ENCODE measurements at places on chromosomes 1 and 21. TPM values are rescaled to one million over a fixed set of nuclear protein-coding genes. Genes with fewer than 3 reads are reported as not detected.

CYP4A11 gene
- not detected for polyA plus RNA-seq

E2F2 gene
- 4.3 TPM for polyA plus RNA-seq

PGBD5 gene
- polyA plus RNA-seq, result 25.3 TPM

TTC39A gene
- polyA plus RNA-seq, result 5.3 TPM

CD48 gene
- polyA plus RNA-seq, result 4.0 TPM

OR2T12 gene
- not detected for polyA plus RNA-seq

CRYBG2 gene
- not detected for polyA plus RNA-seq

KCND3 gene
- polyA plus RNA-seq, result 1.5 TPM

OR2L5 gene
- polyA plus RNA-seq, result not detected

ACTN2 gene
- 1,865 TPM for polyA plus RNA-seq

LUZP1 gene
- polyA plus RNA-seq, result 16.4 TPM

ADAMTS1 gene
- polyA plus RNA-seq, result 25.6 TPM

CCDC181 gene
- 1.2 TPM for polyA plus RNA-seq

GSTM1 gene
- polyA plus RNA-seq, result 1.1 TPM

CLDN17 gene
- polyA plus RNA-seq, result not detected

DNA sequence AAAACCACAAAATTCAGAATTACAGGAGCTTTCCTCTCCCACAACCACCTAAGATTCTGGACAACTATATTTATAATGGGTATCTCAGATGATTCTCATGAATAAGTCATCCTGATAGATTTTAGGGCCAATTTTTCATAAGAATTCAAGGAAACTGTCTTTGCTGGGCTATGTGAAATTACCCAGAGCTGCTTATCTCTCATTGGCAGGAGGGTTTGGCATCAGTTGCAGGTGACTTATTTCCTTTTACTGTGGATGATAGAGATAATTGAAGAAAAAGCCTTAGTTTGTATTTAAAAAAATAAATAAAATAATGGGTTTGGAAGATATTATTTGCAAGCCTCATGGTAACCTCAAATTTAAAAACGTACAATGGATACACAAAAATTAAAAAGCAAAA is 38.2 kb upstream of the WDR26 start:
- no peak for DNase-seq

DNA sequence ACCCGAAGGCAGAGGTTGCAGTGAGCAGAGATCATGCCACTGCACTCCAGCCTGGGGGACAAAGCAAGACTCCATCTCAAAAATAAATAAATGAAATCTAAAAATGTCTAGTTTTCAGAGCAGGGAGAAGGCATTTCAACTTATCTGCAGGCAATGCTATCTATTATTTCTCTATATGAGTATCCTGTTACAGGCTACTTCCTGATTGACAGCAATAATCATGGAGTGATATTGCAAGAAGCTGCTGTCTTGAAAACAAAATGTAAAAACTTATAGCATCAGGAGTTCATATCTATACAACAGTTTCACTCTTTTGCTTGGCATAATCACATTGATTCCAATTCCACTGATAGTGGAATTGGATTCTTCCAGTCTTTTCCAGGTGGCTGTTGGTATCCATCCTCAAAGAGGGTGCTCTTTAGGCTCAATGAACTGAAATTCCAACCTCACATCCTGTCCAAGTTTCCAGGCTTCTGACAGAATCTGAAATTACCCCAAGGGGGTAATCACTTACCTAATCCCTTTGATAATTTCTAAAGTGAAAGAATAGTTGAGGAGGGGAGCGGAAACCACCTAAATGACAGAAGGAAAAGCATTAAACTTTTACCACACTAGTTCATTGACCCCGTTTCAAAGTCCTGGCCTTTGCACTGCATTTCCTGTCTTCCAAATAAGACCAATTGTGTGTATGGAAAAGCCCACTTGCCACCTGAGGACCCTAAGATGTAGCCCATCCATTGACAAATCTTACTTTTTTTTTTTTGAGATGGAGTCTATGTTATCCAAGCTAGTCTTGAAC is 107.6 kb downstream of the GLUL start:
- DNase-seq, result no peak

GRCh38 chr21:29320031-29320430 is 21.3 kb downstream of the BACH1 start:
- DNase-seq, result no peak

GRCh38 chr1:2046174-2046917 is 3.9 kb upstream of the PRKCZ start:
- peak; percentile 37 for DNase-seq

DNA sequence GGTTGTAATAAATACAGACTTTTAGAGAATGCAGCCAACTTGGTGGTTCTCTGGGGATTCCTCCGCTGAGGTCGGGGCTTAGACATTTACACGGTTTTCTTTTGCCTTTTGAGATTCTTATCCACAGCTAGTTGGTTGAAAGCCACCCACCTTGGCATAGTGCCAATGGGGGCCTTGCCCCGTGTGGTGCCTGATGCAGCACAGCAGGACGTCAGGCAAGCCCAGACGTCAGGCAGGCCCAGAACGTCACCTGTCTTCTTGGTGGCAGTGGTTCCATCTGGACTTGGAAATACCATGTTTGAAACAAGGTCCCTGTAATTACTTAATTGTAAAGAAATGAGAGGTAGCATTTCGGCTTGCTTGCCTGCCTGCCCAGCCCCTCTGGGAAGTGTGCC is 78.5 kb downstream of the GALNT2 start:
- peak; percentile 39 for DNase-seq

DNA sequence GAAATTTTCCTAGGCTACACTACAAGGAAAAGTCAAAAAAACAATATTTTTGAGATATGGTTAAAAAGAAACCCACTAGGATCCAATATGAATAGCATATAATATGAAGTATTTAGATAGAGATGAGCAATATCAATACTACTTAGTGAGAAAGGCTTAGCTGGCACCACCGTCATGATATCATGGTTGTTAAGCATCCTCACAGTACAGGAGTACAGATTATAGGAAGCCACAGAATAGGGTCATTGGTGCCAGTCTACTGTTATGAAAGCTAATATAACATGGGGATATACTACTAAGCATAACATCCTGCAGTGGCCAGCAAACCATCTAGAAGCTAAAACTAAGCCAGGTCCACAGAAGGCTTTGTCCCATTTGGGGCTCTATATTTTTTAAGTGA is 28.4 kb upstream of the NRIP1 start:
- DNase-seq, result no peak

- DNase-seq, result no peak
These were observed 35.2 kb downstream of the SCYL3 start for GRCh38 chr1:169858467-169858866.

DNA sequence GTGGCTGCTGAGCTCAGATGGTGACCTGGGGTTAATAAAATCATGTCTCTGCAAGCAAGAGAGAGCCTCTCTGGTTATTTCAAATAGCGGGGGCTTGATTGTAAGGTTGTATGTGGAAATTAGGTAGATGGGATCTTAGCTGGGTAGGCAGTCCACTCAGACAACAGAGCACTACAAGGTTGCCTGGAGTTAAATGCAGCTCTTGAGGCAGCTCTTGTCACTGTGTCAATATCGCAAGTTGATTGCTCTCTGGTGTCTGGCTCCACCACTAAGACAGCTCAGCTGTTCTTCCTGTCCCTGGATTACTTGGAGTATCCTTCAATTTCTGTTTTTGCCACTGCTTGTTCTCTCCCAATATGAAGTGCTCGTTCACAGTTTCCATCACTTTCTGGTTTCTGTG is 93.8 kb downstream of the C21orf91 start:
- no peak for DNase-seq

- no peak for DNase-seq
These were observed 122.7 kb downstream of the VAV3 start for GRCh38 chr1:107842241-107842640.

DNA sequence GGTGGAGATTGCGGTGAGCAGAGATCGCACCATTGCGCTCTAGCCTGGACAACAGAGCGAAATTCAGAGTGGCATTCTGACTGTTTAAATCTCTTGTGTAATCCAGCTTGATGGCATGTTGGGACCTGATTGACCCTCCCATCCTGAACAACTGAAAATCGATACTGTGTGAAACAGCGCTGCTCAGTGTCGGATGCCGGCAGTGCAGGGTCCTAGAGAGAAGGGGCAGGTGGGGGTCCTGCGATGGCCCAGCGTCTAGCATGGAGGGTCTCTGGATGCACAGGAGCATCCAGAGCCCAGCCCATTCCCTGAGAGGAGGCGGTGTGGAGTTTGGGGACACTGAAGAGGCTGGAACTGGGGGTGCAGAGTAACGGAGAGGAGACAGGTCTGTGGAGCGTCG is 15.8 kb downstream of the AGT start:
- DNase-seq, result no peak

DNA sequence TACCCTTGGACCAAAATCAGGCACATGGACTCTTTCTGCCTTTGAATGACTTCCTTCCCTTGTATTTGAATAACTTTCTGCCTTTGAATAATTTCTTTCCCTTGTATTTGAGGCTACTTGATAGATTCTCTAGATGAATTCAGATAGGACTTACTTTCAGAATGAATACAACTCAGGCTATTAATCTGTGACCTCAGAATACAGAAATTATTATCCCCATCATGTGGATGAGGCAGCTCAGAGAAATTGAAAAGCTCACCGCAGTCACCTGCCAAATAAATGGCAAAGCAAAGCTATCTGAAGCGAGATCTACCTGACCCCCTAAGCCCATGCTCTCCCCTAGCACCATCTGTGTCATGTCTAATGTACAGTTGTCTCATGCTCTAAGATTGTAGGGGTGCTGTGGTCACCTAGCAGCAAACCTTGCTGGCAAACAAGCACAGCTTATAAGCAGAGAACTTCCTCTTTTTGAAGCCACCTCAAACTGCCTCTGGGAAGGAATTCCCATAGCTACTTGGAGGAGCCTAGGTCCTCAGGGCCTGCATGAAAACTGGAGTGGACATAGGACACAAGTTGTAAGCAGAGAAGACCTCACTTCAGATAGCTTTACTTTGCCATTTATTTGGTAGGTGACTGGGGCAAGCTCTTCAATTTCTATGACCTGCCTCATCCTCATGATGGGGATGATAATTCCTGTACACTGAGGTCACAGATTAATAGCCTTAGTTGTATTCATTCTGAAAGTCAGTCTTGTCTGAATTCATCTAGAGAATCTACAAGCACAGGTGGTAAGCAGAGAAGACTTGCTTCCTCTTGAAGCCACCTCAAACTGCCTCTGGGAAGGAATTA is 66.1 kb downstream of the FASLG start:
- no peak for DNase-seq

DNA sequence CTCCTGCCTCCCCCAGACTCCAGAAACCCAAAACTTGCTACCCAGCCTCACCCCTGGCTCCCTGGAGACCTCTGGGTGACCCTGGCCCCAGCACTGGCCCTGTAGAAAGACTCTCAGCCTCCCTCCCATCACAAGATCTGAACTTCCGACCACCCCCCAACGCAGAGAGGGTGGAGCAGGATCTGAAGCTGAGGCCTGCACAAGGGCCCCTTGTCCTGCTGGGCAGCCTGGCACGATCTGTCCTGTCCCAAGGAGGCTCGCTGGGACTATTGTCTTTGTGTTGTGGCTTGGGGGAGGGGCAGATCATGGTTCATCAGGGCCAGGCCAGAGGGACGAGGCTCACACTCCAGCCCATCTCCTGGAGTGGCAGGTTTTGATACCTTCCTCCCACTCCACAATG is 20.0 kb downstream of the PHLDA3 start:
- DNase-seq, result no peak

GRCh38 chr1:201886103-201886885 is 2.4 kb upstream of the SHISA4 start:
- no peak for DNase-seq

DNA sequence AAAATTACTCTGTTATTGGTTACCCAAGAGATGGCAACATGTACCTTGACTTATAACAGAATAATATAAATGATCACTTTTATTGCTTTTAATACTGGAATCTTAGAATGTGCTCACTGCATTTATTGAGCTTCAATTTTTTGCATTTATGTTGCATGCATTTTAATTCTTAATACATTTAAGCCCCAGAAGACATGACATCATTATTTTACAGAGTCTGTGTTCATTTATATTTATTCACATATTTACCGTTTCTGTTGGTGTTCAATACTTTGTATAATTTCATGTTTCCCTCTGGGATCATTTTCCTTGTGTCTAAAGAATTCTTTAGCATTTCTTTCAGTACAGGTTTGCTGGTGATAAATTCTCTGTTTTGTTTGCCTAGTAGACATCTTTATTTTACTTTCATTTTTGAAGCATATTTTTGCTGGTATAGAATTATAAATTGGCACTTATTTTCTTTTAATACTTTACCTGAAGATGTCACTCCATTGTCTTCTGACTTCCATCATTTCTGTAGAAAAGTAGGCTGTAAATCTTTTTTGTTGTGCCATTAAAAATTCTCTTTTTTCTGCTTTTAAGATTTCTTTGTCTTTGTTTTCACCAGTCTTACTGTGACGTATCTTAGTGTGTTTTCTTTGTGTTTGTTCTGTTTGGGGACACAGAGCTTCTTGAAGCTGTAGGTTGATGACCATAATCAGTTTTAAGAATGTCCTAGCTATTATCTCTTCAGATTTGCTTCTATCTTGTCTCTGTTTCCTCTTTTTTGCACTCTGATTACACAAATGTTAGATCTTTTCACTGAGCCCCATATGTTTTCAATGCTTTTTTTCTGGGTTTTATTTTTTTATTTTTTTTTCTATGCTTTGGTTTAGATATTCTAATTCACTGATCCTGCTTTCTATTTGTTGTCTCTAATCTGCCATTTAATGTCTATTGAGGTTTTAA is 26.9 kb downstream of the DISP3 start:
- no peak for DNase-seq

- no peak for DNase-seq
These were observed 1.2 kb upstream of the CD1D start for GRCh38 chr1:158179301-158180041.

- DNase-seq, result peak; percentile 51
These were observed 76.3 kb downstream of the KCNT2 start for GRCh38 chr1:196531737-196532524.

DNA sequence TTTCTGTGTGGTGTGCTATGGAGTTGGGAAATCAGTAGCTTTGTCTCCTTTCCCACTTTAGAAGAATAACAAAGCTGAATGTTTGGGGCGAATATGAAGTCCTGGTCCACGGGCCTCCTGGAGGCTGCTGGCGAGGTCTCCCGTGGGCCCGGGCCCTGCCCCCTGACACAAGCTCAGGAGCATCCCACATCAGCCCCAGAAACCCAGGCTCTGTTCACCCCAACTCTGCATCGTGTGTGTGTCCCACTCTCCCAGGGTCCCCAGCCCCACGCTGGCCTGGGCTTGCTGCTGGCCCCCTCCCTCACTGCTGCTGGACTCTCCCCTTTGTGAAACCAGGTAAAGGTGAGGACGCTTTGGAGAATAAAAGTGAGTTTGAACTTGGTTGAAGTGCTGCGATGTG is 8.1 kb downstream of the PRDM16 start:
- no peak for DNase-seq

- DNase-seq, result no peak
These were observed 154.5 kb downstream of the DENND1B start for GRCh38 chr1:197620714-197621163.

- DNase-seq, result no peak
These were observed 39.7 kb downstream of the SLC35A3 start for GRCh38 chr1:100009458-100009857.

GRCh38 chr1:203511930-203512329 is 18.0 kb downstream of the OPTC start:
- DNase-seq, result no peak

- DNase-seq, result no peak
These were observed 7.0 kb downstream of the TMEM63A start for GRCh38 chr1:225875044-225875815.
